ENCODE measurements at places on chromosomes 5 and 9. TPM values are rescaled to one million over a fixed set of nuclear protein-coding genes. Genes with fewer than 3 reads are reported as not detected.

GRCh38 chr5:14351845-14352712 is 208.9 kb downstream of the TRIO start:
- DNase-seq, result no peak

DNA sequence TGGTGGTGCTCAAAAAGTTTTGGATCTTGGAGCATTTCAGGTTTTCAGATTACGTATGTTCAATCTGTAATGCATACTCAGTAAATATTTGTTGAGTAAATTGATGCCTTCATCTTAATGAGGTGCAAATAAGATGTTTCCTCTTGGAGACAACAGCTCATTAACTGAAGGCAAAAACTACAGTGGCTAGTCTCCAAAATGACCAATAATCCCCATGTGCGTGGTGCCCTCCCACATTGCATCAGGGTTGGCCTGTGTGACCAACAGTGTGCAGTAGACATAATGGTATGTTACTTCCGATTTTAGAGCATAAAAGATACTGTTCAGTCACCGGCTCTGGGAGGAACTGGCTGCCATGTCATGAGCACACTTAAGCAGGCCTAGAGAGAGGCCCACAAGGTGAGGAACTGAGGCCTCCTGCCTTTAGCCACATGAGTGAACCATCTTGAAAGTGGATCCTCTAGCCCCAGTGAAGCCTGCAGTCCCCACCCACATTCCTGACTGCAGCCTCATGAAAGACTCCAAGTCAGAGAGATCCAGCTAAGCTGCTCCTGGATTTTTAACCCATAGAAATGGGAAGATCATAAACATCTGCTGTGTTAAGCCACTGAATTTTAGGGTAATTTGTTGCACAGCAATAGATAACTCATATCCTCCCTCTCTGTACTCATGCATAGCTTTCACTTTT is 55.7 kb downstream of the LIFR start:
- no peak for DNase-seq

- no peak for DNase-seq
These were observed 83.5 kb upstream of the GNAQ start for GRCh38 chr9:78115073-78115472.

GRCh38 chr5:176364765-176365350 is 429 bp upstream of the ARL10 start:
- DNase-seq, result no peak

- DNase-seq, result no peak
These were observed 33.9 kb downstream of the PRELID2 start for GRCh38 chr5:145801195-145801594.

- DNase-seq, result no peak
These were observed 15.3 kb downstream of the BICD2 start for GRCh38 chr9:92749071-92749933.

FBN2 gene
- total RNA-seq, result 7.6 TPM

- no peak for DNase-seq
These were observed 262.5 kb upstream of the CHD1 start for GRCh38 chr5:99191206-99191745.

DNA sequence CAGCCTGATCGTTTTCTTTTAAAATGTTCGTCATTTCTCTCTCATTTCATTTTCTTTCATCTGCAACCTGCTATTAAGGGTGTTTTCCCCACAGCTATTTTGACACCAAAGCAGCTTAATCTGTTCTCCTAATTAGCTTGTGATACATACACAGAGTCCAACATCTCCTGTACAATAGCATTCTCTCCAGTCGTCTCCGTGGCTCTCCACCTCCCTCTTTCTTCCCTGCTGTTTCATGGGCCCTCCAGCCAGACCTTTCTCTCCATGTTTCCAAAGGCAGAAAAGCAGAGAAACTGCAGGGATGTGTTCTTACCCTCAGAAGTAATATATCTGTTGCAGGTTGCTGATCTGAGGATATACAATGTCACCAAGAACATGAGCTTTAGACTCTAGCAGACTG is 88.8 kb upstream of the SPOCK1 start:
- DNase-seq, result no peak

LRRTM2 gene
- under 0.01 TPM for total RNA-seq

GRCh38 chr5:133942614-133943474 is 25.6 kb downstream of the C5orf15 start:
- DNase-seq, result no peak

- DNase-seq, result no peak
These were observed 48.7 kb downstream of the CAMSAP1 start for GRCh38 chr9:135858491-135859185.

- no peak for DNase-seq
These were observed 208.7 kb downstream of the BNC2 start for GRCh38 chr9:16661816-16662215.

C9orf50 gene
- not detected for total RNA-seq

SPAAR gene
- 0.29 TPM for total RNA-seq

GRCh38 chr9:93094658-93095204 is 1.3 kb upstream of the CARD19 start:
- DNase-seq, result no peak

GRCh38 chr9:77866878-77867277 is 164.7 kb downstream of the GNAQ start:
- DNase-seq, result no peak

PLAC8L1 gene
- total RNA-seq, result not detected

Data from epithelial cell of proximal tubule (primary cell).